ENCODE measurements at places on chromosomes 3 and 15. TPM values are rescaled to one million over a fixed set of nuclear protein-coding genes. Genes with fewer than 3 reads are reported as not detected.

PLSCR5 gene
- total RNA-seq, result not detected

LARP6 gene
- total RNA-seq, result 75.6 TPM

CNTN3 gene
- total RNA-seq, result 3.0 TPM

SEC11A gene
- 175 TPM for total RNA-seq

GPR160 gene
- 2.8 TPM for total RNA-seq

SLC22A13 gene
- total RNA-seq, result not detected

RTP1 gene
- not detected for total RNA-seq

BUB1B gene
- total RNA-seq, result 61.1 TPM

IL17RB gene
- total RNA-seq, result not detected

CPEB1 gene
- 0.94 TPM for total RNA-seq

MOBP gene
- not detected for total RNA-seq

DNA sequence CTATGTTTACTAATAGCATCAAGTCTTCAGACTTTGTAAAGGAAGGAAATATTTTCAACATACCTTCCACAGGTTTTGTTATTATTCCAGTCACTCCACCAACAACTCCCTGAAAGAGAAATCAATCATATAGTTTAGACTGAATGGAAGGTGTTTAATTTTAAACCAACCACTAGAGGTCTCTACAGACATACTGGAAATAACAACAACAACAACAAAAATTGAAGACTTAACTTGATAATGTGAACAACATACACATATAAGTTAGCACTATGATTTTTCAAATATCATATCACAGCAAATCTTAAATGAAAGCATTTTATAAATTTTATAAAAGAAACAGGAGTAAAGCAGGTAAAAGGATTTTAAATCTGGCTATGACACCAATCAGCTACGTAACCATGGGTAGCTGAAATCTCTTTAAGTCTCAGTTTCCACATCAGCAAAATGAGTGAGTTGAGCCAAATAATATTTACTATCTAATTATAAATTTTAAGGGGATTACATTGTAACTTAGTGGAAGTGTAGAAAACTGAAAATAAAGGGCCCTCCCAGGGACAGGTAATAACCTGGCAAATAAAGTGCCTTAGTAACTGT is 188.2 kb downstream of the VPS13C start:
- peak; percentile 17 for DNase-seq

DNA sequence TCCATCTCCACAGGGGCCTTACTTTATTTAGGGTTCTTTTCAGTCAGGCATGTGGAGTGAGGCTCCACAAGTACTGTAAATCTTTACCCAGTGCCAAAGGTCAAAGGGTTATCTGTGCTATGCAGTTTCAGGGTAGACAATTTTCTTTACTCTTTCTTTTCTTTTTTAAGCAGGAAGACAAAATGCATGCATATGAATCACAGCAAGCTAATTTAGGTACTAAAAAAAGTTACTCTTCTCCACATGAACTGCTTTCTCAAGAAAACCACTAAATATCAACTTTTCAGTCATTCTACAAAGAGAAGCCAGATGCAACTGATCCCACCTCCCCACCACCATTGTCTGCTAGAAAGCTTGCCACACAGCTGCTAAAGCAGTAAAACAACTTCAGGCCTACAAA is 73.3 kb upstream of the PYGO1 start:
- DNase-seq, result no peak

- peak; percentile 55 for DNase-seq
Measured at GRCh38 chr15:74322558-74323180, 44.8 kb downstream of the CYP11A1 start.

DNA sequence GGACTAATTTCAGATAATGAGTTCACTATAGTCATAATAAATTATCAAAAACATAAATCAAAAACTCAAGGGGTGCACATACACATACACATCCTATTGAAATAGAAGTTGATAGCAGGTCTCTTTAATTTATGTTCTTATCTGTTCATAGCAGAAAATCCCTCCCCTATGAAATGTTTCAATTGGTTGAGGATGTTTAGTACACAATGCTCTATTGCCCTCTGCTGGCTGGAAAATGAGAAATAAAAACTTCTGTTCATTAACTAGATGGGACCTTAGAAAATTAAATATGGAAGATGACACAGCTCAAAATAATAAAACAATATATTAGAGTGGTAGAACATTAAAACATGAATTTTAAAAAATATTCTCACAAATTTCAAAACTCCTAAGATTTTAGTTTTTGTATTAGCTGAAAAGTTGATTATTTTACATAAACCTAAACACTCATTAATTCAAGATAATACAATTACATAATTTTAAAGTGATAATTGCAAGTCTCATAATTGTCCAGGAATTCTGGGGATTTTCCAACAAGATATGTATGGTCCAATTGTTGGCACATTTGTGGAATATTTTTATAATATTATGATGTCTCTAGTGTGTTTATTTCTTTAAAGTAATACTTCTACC is 735.0 kb downstream of the ROBO1 start:
- peak; percentile 44 for DNase-seq

- DNase-seq, result no peak
Measured at GRCh38 chr3:12186046-12186445, 27.3 kb upstream of the TIMP4 start.

GRCh38 chr3:20405744-20406143 is 219.7 kb upstream of the SGO1 start:
- DNase-seq, result peak; percentile 70

GRCh38 chr15:68512598-68512997 is 66.2 kb upstream of the CORO2B start:
- no peak for DNase-seq

DNA sequence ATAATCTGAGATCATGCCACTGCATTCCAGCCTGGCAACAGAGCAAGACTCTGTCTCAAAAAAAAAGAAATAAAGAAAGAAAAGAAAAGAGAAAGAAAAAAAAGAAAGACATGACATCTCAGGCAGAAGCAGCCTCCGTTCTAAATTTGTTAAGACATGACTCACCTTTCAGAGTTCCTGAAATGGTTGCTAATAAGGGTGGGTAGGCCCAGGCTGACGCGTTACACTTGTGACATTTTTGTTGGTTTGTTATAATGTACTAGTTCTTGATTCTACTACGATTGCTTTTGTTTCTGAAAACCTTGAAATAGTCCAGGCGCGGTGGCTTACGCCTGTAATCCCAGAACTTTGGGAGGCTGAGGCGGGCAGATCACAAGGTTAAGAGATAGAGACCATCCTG is 21.0 kb downstream of the SLC25A20 start:
- DNase-seq, result no peak

DNA sequence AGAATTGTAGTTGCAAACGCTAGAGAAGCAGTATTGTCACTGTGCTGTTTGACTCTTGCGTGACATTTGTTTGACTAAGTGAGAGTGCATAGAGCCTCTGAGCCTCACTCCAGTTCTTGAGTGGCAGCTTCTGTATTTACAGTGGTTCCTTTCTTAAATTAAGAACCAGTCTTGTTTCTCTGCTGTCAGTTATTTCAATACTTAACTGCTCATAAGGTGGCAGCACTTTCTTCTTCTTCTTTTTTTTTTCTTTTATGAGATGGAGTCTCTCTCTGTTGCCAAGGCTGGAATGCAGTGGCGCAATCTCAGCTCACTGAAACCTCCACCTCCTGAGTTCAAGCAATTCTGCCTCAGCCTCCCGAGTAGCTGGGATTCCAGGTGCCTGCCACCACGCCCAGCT is 372.1 kb downstream of the LPP start:
- DNase-seq, result peak; percentile 38

DNA sequence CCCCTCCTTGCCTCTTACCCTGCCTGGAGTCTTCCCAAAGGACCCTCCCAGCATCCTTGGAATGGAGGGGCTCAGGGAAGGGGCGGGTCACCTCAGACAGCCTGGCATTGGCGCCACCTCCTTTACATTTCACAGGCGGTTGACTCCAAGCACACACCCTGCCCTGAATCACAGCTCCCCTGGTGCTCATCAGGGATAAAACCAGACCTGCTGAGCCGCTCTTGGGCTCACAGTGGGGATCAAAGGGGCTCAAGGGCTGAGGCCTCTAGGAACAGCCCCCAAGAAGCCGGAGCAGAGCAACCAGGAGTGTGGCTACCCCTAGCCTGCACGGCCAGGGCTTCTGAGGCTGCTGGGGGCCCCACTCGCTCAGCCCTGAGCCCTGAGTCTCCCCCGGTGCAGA is 16.6 kb downstream of the LINGO1 start:
- no peak for DNase-seq

DNA sequence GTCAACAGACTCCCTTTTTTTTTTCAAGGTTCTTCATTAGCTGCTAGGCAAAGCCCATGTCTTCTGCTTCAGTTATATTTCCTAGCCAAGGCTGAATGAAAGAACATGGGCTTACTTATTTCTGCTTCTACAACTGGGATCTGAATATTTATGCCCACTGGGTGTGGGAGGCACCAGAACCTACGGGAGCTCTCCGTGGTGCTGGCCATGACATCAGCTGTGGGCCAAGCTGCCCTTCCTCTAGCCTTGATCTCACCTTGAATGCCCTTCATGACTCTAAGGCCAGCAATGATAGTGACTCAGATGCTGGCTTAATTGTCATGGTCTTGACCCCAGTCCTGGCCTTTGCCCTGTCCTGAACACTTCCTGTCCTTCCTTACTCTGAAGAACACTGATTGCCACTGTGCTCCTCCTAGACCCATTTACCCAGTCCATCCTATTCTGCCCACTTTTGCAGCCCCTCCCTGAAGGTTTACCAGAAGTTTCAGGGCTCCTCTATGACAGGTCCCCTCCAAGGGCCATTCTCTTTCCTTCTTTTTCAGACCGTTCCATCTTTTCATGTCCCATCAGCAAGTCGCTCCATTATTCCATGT is 32.8 kb upstream of the PRR20G start:
- DNase-seq, result no peak

GRCh38 chr3:33883951-33884561 is 85.6 kb downstream of the PDCD6IP start:
- DNase-seq, result peak; percentile 45

DNA sequence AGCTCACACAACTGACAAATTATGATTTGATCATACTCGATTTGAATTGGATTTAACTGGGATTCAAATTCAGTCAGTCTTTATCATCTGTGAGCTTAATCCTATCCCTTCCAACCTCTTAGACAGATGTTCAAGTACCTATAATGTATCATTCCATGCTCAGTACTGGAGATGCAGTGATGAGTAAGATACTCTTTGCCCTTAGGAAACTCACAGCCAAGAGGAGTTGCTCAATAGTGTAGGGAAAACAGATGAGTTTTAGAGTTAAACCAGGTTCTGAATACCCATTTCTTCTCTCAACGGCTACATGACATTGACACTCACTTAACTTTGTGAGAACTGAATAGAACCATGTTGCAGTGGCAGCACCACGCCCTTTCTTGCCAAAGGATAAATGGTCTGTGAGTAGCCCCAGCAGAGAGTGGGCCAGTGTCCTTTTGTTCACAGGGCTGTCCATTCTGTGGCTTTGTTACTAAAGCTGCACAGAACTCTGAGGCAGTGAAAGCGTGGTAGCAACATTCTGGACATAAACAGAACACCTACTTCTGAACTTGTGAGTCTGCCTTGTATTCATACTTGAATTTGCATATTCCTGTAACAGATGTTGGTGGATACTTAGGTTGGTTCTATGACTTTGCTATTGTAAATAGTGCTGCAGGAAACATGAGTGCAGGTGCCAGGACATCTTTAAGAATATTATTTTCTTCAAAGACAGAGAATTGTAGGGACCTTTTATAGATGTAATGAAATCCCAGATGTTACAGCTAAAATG is 91.6 kb downstream of the RASA2 start:
- no peak for DNase-seq

GRCh38 chr15:60363087-60363549 is 34.7 kb downstream of the ANXA2 start:
- DNase-seq, result no peak

GRCh38 chr3:128297401-128298138 is 144.3 kb downstream of the EEFSEC start:
- DNase-seq, result no peak

DNA sequence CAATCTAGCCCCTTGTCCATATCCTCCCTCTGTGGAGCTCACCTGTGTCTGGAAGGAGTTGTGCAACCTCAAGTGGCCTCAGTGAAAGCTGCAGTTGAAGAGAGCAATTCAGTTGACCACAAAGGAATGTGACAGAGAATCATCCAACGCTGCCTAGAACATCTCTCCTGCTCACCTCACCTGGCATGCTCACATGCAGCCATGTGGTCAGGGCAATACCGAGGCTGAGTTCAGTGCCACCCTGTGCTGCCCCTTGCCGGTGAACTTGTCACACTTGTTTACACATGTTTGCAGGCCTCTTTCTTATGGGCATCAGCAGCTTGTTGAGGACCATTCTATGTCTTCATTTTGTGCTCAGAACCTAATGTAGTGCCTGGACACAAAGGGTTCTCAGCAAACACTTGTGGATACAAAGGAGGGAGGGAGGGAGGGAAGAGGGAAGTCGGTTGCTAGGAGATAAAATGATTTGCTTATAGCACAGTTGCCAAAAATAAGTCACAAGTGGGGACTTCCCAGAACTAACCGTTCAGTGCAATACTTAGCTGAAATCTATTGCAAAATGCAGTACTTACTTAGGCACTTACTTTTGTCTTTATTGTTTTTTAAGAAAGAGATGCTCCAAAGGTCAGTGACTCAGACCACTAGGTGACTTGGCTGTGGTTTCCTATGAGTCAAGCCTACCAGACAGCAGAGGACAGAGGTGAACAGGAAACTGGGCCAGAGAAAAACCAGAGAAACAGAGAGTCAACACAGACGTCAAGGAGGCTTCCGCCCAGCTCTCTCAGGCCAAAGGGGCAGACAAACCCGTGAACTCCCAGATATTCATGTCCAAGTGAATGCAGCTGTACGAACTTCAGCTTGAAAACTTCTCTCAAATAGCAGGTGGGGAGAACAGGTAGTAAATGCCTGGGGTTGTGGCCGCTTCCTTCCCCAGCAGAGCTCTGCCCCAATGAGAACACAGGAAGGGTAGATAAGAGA is 227.8 kb upstream of the CTNNB1 start:
- DNase-seq, result peak; percentile 99

- DNase-seq, result no peak
Measured at GRCh38 chr15:57307527-57308169, 68.7 kb upstream of the CGNL1 start.

- no peak for DNase-seq
Measured at GRCh38 chr3:65953881-65954733, 84.6 kb downstream of the MAGI1 start.

GRCh38 chr3:165744025-165744424 is 93.2 kb downstream of the BCHE start:
- peak; percentile 46 for DNase-seq

GRCh38 chr3:171806200-171807128 is 3.8 kb downstream of the PLD1 start:
- DNase-seq, result peak; percentile 69

DNA sequence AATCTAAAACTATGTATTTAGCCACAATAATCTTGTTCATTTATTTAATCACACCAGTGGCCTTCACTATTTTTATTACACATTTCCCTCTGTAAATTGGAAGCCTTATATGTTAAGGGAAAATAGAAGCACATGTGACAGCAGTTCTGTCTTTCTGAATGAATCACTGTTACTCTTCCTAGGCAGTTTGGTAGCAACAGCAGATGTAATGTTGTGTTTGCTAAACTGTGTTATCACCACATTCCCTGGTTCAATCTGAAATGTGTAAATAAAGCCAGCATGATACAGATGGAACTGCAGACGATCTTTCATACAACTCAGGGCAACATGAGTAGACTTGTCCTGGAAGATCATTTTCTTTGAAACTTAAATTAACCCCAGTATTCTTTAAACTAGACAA is 220.1 kb downstream of the MCTP2 start:
- no peak for DNase-seq

Measured in HT1080 (cell line).